ENCODE measurements at places on chromosomes 3 and 15.

GRCh38 chr3:59064728-59065127 is 14.9 kb upstream of the CFAP20DC start:
- no peak for DNase-seq

DNA sequence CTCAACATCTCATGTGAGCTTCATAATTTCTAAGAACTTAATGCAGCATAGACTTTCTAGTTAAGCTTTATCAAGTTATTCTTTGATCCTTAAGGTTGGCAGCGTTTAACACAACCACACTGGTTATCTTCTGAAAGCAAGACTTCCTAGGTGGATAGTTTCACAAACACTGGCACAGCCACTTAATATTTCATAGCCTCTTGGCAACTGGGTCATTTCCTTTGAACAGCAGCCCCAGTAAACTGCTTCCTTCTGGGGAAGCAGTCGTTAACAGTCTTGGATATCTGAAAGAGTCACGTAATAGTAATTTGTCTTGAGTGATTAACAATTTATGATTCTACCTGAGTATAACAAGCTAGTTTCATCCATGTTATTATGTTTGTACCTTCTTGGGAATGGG is 45.9 kb upstream of the ABHD10 start:
- DNase-seq = no peak

- no peak for DNase-seq
Observed at GRCh38 chr3:61595288-61595687, 33.9 kb downstream of the PTPRG start.

- DNase-seq = no peak
Observed at GRCh38 chr15:39595338-39596221, 14.7 kb downstream of the THBS1 start.

DNA sequence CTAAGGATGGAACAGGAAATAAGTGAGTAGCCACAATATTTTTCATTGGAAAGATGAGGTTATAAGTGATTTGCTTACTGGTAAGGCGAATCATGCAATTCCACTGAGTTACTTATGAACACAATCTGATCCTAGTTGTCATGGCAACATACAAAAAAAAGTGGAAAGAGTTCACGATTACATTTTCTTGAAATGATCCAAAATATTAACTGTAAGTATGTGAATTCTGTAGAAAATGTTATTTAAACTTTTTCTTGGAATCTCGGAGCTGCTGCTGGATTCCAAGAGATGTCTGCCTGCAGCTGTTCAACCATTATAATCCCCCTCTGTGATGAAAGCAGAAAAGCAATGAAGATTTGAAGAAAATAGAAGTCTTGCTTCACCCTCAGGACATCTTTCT is 120.5 kb downstream of the KBTBD8 start:
- DNase-seq = no peak

DNA sequence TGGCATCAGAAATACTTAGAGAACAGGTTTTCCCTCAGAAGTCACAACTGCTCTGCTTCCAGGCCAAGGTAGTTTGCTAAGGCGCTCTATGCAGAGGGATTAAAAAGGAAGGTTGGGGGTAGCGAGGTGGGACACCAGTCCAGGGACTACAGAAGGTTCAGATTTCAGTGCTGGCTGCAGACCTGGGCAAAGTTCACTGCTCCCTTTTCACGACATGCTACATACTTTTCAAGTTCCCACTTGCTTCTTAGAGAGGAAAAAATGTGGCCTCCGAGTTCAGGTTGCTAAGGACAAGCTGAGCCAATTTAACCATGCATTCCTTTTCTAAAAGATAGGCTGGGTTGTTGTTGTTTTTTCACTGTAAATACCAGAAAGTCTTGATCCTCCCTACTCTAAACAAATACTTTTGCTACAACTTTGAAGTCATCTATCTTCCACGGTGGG is 158.6 kb upstream of the NR2F2 start:
- DNase-seq = no peak

DNA sequence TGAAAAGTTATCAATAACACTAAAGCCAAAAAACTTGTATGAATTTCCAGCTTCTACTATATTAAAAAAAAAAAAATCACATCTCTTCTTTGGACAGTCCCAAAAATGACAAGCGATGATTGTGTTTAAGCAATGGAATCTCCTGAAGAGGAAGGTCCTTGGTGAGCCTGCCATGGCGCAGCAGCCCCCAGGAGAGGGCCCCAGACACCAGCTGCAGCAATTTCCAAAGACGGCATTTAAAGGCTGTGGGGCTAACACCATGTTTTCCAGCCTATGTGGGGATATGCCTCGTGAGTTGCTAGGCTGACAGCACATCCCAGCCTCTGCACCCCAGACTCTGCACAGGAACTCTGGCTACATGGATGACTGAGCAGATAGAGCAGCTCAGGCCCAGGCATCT is 14.7 kb downstream of the SKIC8 start:
- no peak for DNase-seq

GRCh38 chr3:43362183-43362582 is 75.8 kb downstream of the SNRK start:
- no peak for DNase-seq

DNA sequence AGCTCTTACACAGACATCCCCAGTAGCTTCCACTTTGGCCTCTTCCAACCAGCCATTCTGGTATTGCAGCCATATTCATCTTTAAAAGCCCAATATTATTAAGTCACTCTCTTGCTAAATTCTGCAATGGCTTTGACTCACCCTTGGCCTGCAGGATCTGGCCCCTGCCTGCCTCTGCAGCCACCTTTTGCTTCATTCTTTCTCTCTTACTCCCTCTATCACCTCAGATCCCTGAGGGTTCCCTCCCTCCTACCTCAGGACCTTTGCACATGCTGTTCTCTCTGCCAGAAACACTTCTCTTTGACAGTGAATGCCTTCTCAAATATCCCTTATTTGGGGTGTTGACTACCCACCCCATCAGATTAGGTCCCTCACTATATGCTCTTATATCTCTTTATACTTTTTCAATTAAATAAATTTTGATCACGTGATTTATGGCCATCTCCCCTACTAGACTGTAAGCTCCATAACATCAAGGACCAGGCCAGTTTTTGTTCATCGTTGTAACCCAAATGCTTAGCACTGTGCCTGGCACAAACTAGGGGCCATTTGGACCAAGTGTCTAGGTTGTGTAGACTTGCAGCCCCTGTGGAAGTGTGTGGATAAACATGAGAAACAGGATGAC is 32.3 kb upstream of the UBE2Q2 start:
- DNase-seq = no peak

- DNase-seq = no peak
Observed at GRCh38 chr3:23052208-23052607, 150.9 kb upstream of the UBE2E2 start.

DNA sequence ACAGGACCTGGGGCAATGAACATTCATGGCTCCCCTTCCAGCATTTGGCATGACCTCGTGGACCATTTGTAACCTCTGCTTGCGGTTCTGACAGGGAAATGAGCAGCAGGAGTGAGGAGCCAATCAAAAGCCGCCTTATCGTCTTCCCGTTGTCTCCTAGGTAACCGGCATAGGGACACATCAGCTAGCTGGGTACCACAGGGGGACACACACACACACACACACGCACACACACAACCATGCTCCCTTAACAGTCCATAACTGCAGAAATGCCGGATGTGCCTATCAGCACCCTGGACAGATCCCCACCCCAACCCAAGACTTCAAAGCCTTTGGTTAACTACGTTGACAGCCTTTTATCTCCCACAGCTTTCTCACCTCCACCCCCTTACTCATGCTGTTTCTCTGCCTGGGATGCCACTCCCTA is 53.4 kb upstream of the CCDC174 start:
- peak; percentile 56 for DNase-seq

GRCh38 chr3:129502641-129503408 is 25.6 kb upstream of the RHO start:
- DNase-seq = no peak

- DNase-seq = no peak
Observed at GRCh38 chr3:165125836-165126235, 47.5 kb upstream of the SI start.

GRCh38 chr3:29100292-29100691 is 180.6 kb upstream of the RBMS3 start:
- DNase-seq = no peak

GRCh38 chr15:85742186-85742821 is 52.4 kb downstream of the KLHL25 start:
- no peak for DNase-seq

DNA sequence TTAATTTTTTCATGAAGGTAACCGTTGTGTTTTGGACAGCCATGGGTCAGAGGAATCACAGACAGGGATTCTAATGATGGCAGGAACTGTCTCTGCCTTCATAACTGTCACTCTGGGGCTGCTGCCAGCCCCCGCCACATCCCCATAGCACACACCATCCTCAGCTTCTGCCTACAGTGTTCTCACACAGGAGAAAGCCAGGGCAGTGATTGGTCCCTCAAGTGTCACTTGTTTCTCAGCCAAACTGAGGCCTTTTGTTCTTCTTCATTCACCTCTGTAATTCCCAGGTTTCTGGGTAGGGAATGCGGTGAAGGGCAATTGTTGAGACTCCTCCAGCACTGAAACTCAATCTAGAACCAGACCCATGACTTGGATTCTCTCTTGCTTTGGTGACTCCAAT is 65.4 kb upstream of the C3orf80 start:
- DNase-seq = no peak
